ENCODE measurements at places on chromosomes 3 and 15.

DNA sequence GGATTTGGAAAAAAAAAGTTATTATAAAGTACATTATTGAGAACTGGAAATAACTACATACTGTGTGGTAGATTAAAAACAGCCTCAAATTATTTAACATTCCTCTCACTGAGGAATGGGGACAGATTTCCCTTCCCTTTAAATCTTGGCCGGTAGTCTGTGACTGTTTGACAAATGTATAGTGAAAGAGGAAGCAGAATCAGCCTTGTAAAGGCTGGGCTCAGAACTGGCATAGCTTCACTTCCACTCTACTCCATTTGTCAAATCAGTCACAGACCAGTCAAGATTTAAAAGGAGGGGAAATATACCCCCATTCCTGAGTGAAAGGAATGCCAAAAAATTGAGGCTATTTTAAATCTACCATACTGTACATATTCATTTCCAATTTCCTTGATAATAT lies 18.2 kb upstream of the B4GALT4 start:
- DNase-seq, result no peak

- DNase-seq, result peak; percentile 12
These were observed 24.0 kb downstream of the TKT start for GRCh38 chr3:53231532-53232511.

DNA sequence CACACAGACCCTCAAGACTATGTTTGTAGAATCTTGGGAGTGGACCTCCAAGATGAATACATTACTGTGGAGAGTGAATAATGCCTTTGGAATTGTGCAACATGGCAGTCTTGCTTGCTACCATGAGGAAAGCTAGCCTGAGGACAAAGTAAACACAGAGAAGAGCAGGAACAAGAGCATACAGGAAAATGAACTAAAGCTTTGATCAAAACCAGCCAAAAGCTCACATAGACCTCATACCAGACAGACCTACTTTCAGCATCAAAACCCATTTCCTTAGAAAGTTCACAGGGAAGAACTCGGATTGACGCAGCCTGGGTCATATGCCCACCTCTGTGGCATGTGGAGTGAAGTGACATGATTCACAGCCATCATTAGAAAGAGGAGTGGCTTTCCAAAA lies 3.3 kb upstream of the RAB8B start:
- no peak for DNase-seq

GRCh38 chr15:53974121-53974520 lies 4.1 kb upstream of the UNC13C start:
- no peak for DNase-seq

- no peak for DNase-seq
These were observed 3.1 kb upstream of the LARP6 start for GRCh38 chr15:70856884-70857561.

- DNase-seq, result no peak
These were observed 227.1 kb downstream of the RPLP1 start for GRCh38 chr15:69679623-69680228.

GRCh38 chr3:178302966-178303930 lies 233.0 kb upstream of the KCNMB2 start:
- DNase-seq, result no peak

DNA sequence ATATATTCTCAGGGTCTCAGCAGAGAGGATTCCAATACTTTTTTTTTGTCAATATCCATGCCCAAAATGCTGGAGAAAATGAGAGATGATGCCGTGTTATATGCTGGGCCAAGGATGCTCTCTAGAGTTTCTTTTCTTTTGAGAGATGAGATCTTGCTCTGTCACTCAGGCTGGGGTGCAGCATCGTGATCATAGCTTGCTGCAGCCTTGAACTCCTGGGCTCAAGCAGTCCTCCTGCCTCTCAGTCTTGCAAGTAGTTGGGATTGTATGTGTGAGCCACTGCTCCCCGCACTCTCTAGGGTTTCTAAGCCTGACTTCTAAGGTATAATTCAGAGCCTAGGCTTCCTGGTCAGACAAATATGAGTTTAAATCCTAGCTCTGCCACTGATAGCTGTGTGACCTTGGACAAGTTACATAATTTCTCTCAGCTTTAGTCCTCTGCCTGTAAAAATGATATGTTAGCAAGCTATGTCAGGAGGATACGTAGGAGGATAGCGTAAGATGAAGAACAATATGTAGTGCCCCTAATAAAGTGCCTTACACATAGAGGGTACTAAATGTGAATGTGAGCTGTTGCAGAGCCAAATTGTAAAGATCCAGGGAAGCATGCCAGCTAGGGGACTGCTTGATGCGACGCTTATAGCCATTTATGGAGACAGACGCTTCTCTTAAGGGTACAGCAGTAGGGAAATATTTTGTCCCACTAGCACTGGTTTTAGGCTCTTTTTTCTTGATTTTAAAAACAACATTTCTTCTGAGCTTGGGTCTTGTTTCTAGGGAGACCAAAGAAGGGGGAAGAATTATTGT lies 7.4 kb downstream of the STARD9 start:
- no peak for DNase-seq

GRCh38 chr3:130963878-130964277 lies 62.7 kb downstream of the ASTE1 start:
- DNase-seq, result no peak

DNA sequence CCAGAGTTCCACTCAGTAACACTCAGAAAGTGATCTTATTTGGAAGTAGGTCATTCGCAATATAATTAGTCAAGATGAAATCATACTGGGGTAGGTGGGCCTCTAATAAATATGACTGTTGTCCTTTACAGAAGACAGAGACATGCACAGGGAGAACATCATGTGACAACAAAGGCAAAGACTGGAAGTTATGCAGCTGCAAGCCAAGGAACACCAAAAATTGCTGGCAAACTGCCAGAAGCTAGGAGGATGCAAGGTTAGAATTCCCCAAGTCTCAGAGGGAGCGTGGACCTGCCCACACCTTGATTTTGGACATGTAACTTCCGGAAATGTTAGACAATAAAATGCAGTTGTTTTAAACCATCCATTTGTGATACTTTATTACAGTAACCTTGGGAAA lies 471.5 kb upstream of the AGTR1 start:
- DNase-seq, result no peak

- peak; percentile 47 for DNase-seq
These were observed 229.9 kb downstream of the THRB start for GRCh38 chr3:24264748-24265158.

DNA sequence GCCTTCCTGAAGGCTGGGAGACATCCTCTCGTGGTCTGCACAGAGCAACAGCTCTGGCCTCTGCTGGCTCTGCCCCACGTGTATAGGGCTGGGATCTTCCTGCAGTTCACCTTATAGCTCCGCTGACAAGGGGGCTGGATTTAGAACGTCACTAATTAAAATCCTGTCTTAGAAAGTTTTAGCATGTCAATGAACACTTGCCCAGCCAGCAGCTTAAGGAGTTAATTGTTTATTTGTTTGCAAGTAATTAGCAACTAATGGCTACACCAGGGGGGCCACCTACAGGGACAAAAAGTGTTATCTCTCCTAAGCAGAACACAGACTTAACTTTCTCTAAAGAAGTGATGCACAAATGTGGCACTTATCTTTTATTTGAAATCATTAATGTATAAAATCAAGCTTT lies at the start of gene HESX1:
Gene HESX1 (minus strand): TSS at position 84 of the 403 bp plus-strand sequence. CDS start 60 bp downstream, at position 24.
- no peak for DNase-seq

DNA sequence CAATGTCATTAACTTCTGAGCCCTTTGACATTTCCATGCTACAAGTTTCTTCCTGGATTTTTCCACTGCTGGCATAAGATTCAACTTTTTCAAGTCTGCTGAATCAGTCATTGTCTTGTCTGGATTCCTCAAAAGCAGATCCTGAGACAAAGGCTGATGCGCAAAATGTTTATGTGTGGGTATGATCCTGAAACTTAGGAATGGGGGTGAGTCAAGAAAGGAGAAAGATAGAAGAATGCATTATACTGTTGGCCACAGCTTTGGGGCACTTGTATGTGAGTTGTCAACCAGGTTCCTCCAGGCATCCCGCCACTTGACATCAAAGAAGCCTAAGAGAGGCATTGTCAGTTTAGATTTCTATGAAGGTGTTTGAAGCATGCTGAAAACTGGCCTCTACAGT lies 50.4 kb downstream of the FOXB1 start:
- DNase-seq, result no peak

DNA sequence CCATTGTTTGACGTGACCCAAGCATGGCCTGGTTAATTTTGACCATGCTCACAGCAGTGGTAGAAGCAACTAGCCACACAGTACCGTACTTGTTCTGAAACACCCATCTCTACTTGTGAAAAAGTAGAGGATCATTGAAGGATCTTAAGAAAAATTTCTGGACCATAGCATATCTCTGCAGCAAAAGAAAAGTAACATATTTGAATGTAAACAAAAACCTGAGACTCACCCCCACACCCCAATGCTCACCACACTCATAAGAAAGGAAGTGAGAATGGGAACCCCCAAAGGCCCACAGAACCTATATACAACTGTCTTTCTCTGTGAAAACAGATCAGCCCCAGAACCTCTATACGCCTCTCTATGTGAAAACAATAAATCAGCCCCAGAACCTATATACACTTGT lies 33.8 kb upstream of the TFRC start:
- no peak for DNase-seq

DNA sequence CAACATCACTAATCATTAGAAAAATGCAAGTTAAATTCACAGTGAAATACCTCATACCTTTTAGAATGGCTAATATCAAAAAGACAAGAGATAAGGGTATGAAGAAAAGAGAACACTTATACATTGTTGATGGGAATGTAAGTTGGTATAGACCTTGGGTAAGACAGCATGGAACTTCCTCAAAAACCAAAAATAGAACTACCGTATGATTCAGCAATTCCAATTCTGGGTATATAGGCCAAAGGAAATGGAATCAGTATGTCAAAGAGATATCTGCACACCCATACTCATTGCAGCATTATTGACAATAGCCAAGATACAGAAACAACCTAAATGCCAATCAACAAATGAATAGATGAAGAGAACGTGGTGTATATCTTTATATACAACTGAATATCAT lies 166.8 kb upstream of the LRRN1 start:
- DNase-seq, result no peak

GRCh38 chr3:70800951-70801350 lies 488.5 kb upstream of the MDFIC2 start:
- DNase-seq, result no peak

- DNase-seq, result no peak
These were observed 4.9 kb upstream of the GPR87 start for GRCh38 chr3:151321526-151321925.

DNA sequence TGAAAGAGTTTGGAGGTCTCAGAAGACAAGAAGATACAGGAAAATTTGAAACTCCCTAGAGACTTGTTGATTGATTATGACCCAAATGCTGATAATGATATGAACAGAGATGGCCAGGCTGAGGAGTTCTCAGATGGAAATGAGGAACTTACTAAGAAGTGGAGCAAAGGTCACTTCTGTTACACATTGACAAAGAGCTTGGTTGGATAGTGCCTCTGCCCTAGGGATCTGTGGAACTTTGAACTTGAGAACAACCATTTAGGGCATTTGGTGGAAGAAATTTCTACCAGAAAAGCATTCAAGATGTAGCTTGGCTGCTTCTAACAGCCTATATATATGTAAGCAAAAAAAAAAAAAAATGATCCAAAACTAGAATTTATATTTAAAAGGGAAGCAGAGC lies 48.9 kb upstream of the NAALADL2 start:
- no peak for DNase-seq

DNA sequence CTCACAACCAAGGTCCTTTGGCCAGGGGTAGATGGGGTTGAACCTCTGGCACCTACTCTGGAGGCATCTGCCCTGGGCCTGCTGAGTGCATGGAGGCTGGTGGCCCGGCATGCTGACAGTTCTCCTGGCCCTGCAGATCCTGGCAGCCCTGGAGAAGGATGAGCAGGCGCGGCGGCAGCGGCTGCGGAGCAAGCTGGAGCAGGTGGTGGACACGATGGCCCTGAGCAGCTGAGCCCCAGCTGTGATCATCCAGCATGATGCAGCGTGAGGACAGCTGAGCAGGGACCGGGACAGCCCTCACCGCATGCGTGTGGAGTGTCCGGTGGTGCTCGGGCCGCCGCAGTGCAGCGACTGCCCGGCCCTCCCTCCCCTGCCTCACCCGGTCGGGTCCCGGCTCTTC lies 50.9 kb downstream of the PLXNA1 start:
- no peak for DNase-seq

DNA sequence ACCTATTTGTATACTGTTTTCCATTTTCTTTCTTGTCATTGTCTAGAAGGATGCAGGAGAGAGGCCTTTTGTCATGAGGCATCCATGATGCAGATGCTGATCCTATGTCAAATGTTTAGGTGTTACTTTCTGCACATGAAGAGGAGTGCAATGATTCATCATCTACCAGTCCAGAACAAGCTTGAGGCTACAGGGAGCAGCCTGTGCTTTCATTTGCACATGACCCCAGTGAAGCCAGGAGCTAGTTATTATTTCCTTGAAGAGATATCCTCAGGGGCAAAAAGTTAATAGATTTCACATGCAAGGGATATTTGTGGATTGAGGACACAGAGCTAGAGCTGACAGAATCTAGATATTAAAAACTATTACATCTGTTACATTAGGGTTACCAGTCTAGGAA lies 204.4 kb upstream of the TGFBR2 start:
- no peak for DNase-seq

GRCh38 chr15:82870727-82871320 lies 61.4 kb downstream of the WHAMM start:
- no peak for DNase-seq

GRCh38 chr3:2420919-2421318 lies 322.3 kb downstream of the CNTN4 start:
- DNase-seq, result no peak

- DNase-seq, result no peak
These were observed 12.4 kb downstream of the TPM1 start for GRCh38 chr15:63054985-63055384.

DNA sequence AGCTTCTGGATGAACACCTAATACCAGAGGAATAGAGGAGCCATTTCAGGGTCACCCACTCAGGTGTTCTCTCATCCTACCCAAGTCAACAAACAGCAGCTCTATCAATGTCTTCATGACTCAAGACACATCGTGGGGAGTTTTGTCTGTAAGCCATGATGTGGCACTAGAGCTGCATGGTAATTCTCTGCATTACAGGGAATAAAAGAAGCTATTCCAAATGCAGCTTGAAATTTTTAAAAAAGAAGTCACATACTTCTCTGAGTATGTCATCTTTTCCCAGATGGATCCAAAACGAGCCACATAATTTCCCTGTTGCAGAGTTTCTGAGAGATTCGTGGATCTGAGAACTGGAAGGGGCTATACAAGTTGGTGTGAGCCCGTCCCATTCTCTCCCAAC lies 6.1 kb upstream of the THSD4 start:
- no peak for DNase-seq

GRCh38 chr3:50210176-50210509 lies 5.1 kb downstream of the SLC38A3 start:
- DNase-seq, result no peak

- no peak for DNase-seq
These were observed 104.1 kb upstream of the GOLGA8J start for GRCh38 chr15:29978411-29979382.

- DNase-seq, result no peak
These were observed 36.1 kb upstream of the MECOM start for GRCh38 chr3:169699536-169700050.

GRCh38 chr3:143595456-143596077 lies 252.7 kb downstream of the SLC9A9 start:
- no peak for DNase-seq

Measured in HEK293T (cell line).